Left lung (tissue), 14 donors: ENCODE measurements at places on chromosomes 2 and 18.

GRCh38 chr18:6971823-6972478 lies 145.6 kb downstream of the LAMA1 start:
- no peak for DNase-seq

GRCh38 chr2:35973737-35974132 lies 381.8 kb upstream of the CRIM1 start:
- no peak for DNase-seq

GRCh38 chr2:29113027-29113686 lies 2.1 kb upstream of the CLIP4 start:
- DNase-seq, result no peak

GRCh38 chr2:148948868-148949267 lies 73.8 kb downstream of the KIF5C start:
- DNase-seq, result no peak

DNA sequence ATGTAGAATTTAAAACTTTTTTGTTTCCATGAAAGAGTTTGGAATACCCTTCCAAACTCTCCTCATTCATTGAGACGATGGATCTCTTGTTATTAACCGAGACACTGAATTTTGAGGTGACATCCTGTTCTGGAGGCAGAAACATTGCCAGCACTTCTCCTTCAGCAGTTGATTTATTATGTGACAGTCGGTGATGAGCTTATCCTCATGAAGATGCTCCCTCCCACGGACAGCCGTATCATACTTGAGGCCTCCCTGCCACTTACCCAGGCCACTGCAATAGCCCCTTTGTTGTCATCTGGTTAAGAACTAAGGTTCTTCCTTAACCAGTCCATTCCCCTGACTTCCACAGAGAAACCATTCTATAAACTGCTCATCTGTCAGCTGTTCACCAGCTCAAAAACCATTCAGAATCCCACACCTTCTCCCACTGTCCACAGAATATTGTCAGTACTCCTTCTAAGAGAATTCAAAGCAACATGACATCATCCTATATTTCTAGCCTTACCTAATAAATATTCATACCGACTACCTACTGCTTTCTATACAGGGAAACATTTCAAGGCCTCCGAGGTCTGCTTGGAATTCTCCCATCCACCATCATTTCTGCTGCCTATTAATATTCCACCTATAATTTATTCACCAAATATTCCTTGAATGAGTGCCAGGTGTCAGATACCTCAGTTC lies 139.0 kb upstream of the TRIB2 start:
- DNase-seq, result no peak

- no peak for DNase-seq
Observed at GRCh38 chr2:44267269-44267795, 7.9 kb upstream of the SLC3A1 start.

DNA sequence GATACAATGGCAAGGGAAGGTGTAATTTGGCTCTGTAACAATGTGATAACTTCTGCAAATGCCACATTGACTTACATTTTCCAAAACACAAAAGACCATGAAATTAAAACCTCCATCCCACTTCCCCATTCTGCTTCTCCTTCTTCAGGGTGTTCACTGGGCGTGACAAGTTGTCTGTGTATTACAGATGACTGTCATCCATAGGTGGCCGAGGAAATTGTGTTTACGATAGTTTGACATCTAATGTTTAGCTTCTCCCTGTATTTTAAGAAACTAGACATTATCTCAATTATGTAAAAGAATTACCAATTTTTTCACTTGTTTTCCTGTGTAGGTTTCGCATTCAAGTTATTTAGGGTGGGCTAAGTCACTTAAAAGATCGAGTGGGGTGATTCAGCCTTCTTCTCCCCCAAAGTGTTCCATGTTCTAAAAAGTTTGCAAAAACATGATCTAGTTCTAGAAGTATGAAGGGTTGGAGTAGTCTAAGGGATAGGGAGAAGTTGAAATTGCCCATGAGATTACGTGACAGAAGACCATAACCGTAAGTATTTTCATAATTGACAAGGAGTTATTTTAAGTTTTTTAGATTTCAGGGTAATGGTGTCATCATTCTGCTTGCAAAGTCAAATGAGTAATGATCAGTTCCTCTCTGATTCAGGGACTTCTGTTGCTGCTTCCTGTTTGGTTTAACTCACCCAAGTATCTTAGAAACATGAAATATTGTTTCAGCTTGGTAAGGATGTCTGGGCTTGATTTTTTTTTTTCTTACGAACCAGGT lies 25.2 kb upstream of the CYTIP start:
- DNase-seq, result no peak

DNA sequence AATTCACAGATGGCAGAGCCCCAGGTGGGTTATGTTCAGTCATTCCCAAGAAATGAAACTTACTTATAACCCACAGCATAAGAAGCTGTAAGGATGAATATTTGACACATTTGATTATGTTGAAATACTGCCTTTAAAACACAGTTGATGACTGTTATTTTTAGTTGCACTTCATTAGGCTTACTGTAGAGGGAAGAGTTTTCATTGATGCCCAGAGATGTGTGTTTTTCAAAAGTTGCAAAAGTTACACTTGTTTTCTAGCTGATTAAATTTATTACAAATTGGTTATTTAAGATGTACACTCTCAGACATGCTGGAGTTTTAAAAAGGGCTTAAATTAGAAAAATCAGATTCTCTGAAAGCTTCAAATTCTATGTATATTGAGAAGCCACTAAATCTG lies 506.1 kb downstream of the PARD3B start:
- DNase-seq, result no peak

- no peak for DNase-seq
Observed at GRCh38 chr18:62264984-62265383, 60.1 kb upstream of the TNFRSF11A start.

DNA sequence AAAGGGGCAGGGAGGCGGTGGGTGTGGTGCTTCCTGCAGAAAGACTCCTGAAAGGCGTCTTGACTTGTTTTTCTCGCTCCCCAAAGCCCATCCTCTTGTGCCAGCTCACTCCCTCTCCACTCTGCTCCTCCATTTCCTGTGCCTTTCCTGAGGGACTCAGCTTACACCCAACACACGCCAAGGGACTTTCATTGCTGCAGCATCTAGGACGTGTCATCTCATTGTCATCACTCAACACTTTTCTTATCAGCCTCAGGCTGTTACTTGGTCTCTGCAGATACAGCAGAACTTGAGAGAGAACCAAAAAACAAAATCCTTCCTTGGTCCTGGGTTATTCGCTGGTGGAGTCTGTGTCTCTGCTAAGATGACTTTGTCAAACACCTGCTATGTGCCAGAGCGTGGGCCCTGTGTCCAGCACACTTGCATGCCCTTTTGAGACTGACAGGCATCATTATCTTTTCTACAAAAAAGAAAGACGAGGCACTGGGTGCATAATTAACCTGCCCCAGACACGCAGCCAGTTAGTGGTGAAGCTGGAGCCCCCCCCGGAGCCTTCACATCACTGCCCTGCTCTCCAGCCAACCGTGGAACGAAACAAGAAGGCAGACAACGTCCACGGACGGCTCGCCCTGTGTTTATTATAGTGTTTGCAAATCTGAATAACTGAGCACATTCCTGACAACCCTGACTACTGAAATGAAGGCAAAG lies 261.7 kb upstream of the HDAC4 start:
- DNase-seq, result no peak

DNA sequence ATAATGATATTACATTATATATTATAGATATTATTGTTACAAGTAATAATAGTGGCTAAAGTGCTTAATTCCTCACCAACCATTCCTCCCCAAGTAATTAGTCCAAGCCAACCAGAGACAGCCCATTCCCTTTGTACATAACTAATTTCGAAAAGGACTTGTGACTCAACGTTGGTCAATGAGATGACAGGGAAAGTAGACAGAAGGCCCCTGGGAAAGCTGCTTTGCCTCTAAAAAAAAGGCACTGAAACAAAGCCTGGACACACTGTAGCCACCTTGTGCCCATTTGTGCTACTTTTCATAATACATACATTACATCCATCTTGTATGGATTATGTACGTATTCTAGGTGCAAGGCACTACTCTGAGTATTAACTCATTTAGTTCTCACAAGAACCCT lies 28.8 kb downstream of the COLEC12 start:
- DNase-seq, result no peak

DNA sequence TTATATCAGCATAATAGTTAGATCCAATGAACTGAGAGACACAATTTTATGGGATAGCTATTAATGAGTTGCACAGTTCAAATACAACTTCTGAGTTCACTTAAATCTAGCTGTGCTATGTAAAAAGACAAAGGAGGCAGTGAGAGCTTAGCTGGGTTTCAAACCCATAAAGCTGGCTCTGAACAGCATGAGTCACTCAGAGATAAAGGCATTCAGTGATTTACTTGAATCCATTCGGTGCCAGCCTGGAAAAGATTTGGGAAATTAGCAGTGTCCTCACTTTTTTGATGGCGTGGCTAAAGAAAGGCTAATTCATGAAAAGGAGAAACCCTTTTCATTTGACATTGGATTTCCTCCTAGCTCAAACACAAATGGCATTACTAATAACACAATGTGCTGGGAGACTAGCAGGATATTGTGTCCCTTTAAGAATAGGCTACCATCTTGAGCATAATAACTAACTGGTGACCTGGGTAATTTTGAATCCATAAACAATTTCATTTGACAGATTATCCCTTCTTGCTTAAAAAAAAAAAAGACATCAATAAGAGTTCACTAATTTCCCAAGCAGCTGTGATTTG lies 98.4 kb upstream of the NEUROD1 start:
- no peak for DNase-seq

GRCh38 chr18:77077941-77078689 lies 54.5 kb downstream of the MBP start:
- no peak for DNase-seq

DNA sequence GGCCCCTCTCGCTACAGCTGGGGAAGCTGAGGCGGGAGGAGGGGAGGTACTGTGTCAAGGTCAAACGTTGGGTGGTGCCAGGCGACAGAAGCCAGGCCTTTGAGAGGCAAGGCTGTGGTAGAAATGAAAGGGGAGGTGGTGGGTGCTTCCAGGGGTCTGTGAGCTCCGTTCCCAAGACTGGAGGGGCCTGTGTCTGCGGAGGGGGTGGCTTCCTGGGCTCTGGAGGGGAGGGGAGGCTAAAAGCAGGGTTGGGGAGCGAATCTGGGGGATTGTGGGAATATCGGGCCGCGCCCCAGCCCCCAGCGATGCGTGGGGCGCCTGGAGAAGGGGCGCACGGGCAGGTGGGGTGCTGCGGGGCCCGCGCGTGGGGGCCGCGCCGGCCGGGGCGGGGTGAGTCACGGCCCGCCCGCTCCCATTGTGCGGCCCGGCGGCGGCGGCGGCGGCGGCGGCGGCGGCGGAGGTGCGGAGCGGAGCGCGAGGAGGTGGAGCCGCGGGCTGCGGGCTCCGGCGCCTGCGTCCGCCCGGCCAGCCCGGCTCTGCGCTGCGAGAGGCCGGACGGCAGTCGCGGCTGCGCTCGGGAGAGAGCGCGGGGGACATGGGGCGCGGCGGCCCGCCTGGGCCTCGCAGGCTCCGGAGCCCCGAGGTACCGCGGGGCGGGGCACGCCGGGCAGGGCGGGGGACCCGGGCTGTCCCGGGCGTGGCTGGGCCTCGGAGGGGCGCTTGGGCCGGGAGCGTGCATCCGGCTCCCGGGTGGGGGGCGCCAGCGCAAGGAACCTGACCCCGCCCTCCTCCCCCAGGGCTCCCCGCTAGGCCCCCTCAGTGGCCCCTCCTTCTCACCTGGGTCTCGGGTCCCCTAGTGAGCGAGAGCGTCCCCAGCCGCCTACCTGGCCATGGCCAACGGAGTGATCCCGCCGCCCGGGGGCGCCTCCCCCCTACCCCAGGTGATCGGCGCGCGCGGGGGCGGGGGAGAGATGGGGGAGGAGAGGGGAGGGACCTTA lies at the start of gene SLC4A3:
TSS of gene SLC4A3 (plus strand) at position 528 of the 998 bp plus-strand sequence. CDS start at position 891, 363 bp downstream.
- no peak for DNase-seq

- no peak for DNase-seq
Observed at GRCh38 chr2:53989210-53989862, 18.5 kb upstream of the PSME4 start.

DNA sequence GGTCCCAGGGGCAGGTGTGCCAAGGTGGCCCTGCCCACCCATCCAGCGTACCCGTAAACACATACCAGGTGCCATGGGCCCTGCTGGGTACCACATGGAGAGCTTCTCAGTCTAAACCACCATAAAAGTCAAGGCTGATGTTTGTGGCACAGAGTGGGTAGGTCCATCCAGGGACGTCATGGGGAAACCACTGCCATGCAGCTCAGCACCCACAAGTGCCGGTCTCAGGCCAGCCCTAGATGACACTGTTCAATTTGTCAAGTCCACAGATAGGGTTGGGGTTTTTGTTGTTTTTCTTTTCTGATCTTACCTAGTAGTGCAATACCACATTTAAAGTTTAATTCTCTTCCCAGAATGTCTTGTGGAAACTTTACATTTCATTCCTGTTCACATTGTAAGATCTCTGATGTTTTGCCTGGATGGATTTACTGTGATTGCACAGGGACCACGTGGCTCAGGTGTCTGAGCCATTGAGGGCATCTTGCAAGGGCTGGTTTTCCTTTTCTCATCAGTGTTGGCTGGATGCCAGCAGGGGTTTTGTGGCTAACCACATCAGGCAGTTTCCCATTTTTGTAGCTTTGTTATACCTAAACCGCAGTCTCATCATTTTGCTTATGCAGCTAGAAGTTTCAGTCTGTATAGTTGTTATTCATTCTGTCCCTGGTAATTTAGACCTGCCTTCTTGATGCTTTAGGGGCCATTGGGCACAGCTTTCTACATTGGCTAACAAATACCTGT lies 64.7 kb downstream of the STK25 start:
- DNase-seq, result no peak

- DNase-seq, result no peak
Observed at GRCh38 chr18:58755304-58756010, 84.2 kb downstream of the MALT1 start.

GRCh38 chr2:67251741-67252140 lies 145.4 kb upstream of the ETAA1 start:
- no peak for DNase-seq

- no peak for DNase-seq
Observed at GRCh38 chr18:65498605-65499004, 252.2 kb upstream of the CDH7 start.

DNA sequence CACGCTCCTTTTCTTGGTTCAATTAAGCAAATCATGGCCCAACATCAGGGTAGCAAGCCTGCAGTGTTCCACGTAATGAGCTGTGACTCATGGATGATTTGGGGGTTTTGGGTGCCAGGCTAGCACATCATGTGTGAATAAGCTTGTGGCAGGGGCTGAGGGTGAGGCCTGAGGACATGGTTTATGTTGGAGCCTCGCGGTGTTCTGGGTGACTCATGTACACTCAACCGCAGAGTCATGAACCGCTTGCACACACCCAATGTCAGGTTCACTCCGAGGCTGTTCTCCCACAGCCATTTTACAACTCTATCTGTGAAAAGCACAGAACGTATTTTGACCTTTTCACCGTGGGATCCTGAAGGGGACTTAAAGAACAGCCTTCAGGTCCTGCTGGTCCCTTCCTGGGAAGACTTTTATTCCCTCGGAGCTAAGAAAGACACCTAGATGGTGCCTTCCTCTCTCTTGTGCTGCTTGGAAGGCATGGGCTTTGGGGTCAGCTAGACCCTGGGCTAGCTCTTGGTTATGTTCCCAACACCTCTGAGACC lies 139.9 kb upstream of the ZEB2 start:
- no peak for DNase-seq

DNA sequence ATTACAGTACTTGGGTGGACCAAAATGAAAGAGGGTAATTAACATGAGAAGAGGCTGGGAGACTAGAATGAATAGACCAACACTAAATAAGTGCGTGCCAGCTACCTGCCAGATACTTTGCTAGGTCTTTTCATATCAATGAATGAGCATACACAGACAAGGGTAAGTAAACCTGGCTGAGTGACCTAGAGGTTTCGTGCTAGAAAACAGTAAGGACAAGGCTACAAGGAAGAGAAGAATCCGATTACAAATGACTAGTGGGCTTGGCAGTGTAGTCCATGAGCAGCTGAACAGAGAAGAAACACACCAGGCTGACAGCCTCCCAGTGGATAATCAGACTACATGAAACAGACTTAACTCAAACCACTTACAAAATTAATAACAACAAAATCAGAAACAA lies 64.6 kb downstream of the THADA start:
- no peak for DNase-seq
